ENCODE measurements at places on chromosomes 5 and 9.

GRCh38 chr5:3694819-3695218, 99.2 kb downstream of the IRX1 start:
- no peak for DNase-seq

DNA sequence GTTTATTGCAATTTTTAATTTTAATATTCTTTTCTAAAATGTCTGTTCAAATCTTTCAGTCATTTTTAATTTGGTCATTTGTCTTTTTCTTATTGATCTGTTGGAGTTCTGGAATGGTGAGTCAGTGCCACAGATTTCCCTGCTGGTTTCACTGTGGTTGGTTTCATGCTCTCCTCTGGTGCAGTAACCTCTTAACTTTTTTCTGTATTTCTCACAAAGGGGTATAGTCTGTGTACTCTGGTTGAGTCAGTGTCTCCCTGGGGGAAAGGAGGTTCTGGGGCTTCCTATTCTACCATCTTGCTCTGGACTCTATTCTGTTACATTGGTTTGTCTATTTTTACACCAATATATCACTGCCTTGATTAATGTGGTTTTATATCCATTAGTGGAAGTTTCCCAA, 178.8 kb downstream of the CSNK1G3 start:
- DNase-seq, result no peak

- DNase-seq, result no peak
Observed at GRCh38 chr5:173733425-173733824, 117.0 kb upstream of the BOD1 start.

- DNase-seq, result no peak
Observed at GRCh38 chr5:178940569-178941360, at the start of gene ZNF454. TSS of gene ZNF454 (plus strand) at chr5:178941198. CDS start at chr5:178942792, 1,594 bp downstream.

- DNase-seq, result no peak
Observed at GRCh38 chr5:159449925-159450324, 119.6 kb upstream of the IL12B start.

GRCh38 chr5:80240368-80240986, 15.4 kb downstream of the SERINC5 start:
- no peak for DNase-seq

- no peak for DNase-seq
Observed at GRCh38 chr9:121289026-121289771, 21.2 kb downstream of the GSN start.

GRCh38 chr9:4894076-4894475, 91.0 kb upstream of the JAK2 start:
- no peak for DNase-seq

DNA sequence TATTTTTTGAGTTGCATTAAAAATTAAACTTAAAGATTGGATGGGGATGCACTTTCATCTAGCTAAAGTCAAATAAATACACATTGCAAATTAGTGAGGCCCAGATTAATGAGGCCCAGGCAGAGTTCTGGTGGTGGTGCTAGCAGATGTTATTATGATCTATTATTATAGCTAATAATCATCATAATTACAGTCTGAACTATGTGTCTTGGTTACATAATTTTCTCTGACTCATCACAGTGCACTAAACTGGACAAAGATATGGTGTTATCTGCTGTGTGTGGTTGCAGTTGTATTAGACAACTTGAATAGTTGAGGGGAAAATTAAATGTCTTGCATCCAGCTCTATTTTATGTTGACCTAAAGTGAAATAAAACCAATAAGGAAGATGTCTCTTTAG, 568.8 kb downstream of the TLR4 start:
- no peak for DNase-seq

GRCh38 chr9:126722922-126723806, 81.7 kb upstream of the ZBTB43 start:
- peak; percentile 39 for DNase-seq

DNA sequence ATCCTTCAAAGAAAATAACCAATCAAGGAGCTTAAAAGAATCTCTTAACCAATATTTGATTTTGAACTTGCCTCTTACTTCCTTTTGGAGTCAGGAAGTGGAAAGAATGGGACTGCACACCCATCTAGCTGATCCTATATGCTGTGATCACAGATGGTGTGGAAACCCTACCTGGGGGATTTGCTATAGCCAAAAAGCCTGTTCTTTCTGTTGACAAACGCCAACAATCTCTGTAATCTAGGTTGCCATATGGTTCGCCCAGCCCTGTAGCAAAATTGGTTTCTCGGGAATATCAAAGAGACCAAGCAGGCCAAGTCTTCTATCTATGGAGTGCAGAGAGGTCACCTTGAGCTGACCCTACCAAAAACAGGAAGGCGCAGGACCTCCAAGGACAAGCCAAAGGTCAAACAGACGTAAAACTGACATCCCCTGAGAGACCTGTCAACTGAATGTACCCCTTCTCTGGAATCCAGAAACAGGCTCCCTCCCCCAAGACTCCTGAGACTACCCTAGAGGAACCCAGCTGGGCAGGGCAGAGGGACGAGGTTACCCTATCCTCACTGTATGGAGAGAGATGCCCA, 19.4 kb downstream of the NRG2 start:
- no peak for DNase-seq

DNA sequence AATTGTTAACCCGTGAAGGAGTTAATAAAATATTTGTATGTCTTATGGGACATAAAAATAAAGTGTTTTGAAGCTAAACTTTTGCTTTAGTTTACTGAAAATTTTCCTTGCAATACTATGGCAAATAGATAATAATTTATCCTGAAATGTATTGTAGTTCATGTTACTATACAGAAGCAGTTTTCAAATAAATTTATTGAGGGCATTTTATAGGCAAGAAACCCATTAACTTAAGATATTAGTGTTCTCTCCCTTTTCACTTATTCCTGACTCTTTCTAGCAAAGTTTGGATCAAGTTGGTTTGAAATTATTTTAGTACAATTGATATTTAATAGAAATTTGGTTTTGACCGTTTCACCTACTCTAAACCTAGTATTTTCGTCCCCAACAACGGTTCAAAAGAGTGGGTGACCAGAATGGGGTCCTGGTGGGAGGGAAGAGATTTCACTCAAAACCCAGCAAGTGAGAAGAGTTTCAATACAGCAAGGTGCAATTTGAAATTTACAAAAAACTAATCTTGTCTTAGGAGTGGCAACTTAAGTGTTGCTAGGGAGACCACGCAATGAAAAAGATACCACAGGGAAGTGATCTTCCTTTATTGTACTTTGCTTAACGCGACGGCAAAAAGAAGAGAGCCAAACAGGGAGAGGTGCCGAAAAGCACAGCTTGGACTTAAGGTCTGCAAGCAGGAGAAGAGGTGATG, 28.4 kb downstream of the NR2F1 start:
- DNase-seq, result no peak

DNA sequence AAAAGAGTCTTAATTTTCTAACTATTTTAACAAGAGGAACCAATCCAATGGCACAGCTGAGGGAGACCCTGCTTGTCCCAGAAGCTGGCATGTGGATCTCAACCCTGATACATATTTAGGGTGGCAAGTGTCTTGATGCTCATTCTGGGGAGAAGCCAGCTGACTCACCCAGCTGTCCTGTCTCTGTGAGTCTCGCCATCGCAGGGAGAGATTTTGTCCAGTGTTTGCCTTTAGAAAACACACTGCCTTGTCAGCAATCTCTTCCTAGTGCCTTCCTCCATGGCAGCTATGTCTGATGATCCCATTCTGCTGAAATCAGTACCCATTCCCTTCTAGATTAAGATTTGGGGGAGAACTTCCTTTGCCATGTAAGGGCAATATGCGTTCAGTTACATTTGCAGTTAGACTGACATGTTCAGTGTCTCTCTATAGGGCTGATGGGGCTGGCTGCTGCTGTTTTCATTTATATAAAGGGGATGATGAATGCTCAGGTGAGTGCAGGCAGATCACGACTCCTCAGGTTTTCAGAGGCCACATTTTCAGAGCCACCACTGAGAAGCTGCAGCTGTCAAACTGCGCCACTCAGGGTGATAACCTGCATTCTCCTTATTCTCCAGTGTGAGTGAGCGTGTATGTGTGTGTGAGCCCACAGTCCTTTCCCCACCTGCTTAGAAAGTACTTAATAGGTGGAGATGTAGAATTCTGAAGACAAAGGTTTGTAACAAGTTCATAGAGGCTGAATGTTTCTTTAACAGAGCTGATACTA, 217.0 kb downstream of the GAS1 start:
- no peak for DNase-seq

GRCh38 chr5:39671561-39671961, 246.8 kb upstream of the DAB2 start:
- no peak for DNase-seq

GRCh38 chr9:13529321-13530104, 250.0 kb upstream of the MPDZ start:
- DNase-seq, result no peak

Data from stimulated activated CD8-positive, alpha-beta memory T cell treated with anti-CD3 and anti-CD28 coated beads, Interleukin-4, amount 100 ng/mL, for 4 hours (primary cell).